ENCODE measurements at places on chromosomes 4 and X. TPM values are rescaled to one million over a fixed set of nuclear protein-coding genes. Genes with fewer than 3 reads are reported as not detected.

HDAC8 gene
- polyA plus RNA-seq, result 18.0 TPM

FRMD7 gene
- polyA plus RNA-seq, result not detected

DNA sequence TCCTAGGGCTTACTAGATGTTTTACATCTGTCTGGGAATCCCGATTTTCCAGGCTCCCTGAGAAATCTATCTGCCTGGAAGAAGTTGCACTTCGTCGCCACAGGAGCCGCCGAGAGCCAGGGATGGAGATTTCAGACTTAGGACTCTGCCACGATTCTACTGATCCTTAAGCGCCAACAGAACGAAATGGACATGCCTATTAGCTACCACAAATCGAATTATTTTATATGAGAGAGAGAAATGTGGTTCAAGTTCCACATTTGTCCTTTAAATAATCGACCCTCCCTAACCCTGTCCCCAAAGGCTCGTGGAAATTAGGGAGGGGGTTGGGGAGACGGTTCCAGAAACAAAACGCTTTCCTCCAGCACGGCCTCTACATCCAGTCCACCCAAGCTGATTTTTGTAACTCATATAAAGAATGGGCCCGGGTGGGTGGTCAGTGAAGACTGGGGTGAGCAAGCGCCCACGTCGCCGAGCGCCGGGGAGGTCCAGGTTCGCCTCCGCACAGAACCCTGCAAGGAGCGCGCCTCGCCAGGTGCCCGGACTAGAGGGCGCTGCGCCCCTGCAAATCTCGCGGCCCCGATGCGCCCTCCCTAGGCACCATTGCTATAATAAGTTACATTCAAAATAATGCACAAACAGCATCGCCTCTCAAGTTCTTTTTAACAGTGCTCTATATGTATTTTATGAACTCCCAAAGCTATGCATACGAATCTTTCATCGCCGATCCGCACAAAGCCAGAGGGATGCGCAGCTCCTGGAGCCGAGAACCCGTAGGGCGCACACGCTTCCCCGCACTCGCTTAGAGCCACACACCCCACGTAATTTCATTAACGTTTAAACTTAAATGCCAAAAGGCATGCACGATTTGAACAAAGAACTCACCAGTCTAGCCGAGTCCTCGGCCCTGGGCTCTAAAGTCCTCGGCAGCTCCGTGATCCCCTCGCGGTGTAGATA is 2.1 kb upstream of the FAT1 start:
- DNase-seq, result peak; percentile 90

- no peak for DNase-seq
Observed at GRCh38 chr4:114036864-114037263, 57.4 kb upstream of the ARSJ start.

DNA sequence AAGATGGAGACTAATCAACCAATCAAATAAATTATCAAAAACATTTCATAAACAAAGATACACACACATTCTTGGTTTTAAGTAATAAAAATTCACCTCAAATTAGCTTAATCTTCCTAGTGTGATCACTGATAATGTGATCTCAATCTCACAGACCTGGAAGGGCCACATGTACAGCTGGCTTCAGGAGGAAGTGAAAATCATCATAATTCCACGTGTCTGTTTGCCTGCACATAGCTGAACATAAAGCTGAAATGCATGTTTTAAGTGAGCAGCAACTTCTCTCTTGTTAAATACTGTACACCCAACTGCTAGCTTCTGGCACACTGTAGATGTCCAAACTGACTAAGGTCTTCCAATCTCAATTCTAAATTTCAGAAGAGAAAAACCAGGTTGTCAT is 53.8 kb downstream of the ARHGAP6 start:
- DNase-seq, result no peak

GRCh38 chrX:84339507-84340364 is 151.7 kb upstream of the RPS6KA6 start:
- DNase-seq, result no peak

DNA sequence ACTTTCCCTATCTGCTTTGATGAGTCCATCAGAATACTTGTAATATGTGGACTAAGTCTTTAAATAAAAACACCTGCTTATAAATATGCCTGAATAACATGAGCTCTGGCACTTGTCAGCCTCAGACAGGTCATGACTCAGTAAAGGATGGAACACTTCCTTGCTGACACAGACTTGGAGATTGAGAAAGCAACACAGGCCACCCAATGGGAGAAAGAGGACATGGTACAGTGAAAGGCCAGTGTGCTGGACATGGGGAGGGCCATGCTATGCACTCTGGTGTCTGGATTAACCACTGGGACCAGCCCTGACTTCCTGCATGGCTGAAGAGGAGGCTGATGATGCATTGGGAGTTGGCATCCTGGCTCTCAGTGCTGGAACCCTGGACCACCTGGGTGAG is 149.5 kb downstream of the DHRSX start:
- DNase-seq, result no peak

DNA sequence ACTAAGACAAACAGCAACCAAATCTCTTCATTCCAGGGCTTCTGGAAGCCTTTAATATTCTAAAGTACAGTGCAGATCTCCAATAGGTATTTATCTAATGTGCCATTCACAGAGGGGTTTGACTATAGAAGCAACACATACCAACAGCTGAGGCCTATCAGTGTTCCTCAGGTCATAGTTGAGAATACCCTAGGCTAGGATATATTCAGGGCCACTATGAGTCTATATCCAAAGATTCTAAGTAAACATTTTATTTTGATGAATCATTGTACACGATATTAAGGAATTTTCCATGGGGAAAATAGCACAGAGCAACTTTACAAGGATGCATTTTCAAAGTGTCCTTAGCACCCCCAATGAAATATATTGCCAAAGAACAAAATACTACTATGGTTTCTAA is 9.7 kb downstream of the SMIM10 start:
- no peak for DNase-seq

- DNase-seq, result no peak
Observed at GRCh38 chr4:25015012-25015411, 15.7 kb downstream of the LGI2 start.

DNA sequence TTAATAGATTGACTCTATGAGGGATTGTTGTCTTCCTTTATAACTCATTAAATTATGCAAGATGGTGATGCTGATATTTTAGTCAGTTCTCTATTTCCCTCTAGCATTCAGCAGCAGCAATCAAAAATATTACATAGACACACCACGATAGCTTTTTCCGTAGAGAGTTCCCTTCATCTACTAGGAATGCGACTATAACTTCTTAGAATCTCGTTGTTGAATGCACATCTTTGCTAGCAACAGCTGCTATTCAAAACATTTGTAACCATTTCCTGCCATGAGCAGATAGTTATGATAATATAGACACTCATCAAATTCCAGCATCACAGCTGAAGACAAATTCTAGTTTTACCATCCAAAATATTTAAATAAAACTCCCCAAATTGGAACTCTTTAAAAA is 147.4 kb upstream of the FGF13 start:
- no peak for DNase-seq

- DNase-seq, result no peak
Observed at GRCh38 chrX:13876652-13877051, 59.8 kb upstream of the GPM6B start.

All from sigmoid colon (tissue), 7 donors.